ENCODE measurements at places on chromosomes 1 and 21. TPM values are rescaled to one million over a fixed set of nuclear protein-coding genes. Genes with fewer than 3 reads are reported as not detected.

The GPR25 gene
- total RNA-seq = not detected

- no peak for DNase-seq
These were observed 2.4 kb downstream of the VPS13D start for GRCh38 chr1:12232221-12232620.

DNA sequence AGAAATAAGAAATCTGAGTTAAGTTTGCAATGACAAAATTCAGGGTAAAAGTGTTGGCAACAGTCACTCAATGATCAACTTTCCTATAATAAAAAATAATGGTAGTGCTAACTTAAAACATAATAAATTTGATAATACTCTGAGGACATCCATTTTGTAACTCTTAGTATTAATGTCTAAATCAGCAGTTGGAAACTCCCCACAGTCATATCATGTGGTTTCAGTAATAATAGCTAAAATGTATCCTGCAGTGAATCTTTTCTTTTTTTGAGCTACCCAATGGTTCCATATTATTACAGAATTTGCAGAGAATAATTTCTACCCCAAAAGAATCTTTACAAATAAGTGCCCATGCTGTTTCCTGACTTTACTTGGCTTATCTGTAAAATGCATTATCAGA lies 286.7 kb downstream of the PTPRC start:
- DNase-seq = no peak

GRCh38 chr1:8343464-8344001 lies 25.6 kb downstream of the SLC45A1 start:
- DNase-seq = no peak

The KCNE2 gene
- total RNA-seq = not detected

Measured in activated CD4-positive, alpha-beta T cell treated with anti-CD3 and anti-CD28 coated beads, Interleukin-2, amount 10 ng/mL, durations not matched to agents 7 days and 5 days (primary cell).